ENCODE measurements at places on chromosomes 12 and 14.

DNA sequence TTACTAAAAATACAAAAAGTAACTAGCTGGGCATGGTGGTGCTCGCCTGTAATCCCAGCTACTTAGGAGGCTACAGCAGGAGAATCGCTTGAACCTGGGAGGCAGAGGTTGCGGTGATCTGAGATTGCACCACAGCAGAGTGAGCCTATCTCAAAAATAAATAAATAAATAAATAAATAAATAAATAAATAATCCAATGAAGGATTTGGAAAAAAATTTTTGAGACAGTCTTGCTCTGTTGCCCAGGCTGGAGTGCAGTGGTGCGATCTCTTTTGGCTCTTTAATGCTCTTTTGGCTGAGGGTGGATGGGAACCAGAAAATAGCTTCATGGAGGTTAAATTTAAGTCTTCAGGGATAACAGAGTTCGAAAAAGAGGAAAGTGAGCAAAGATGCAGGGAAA, 11.7 kb downstream of the ATP5MC2 start:
- no peak overlapping the region for H3K4me3 ChIP-seq
- H3K27ac ChIP-seq: no peak overlapping the region
- DNase-seq: no peak

- no peak overlapping the region for H3K27ac ChIP-seq
- no peaks in the 10 kb centered on the region for H3K4me1 ChIP-seq
- H3K36me3 ChIP-seq: no peaks in the 10 kb centered on the region
- DNase-seq: no peak
Measured at GRCh38 chr12:84128117-84128991, 784.2 kb downstream of the SLC6A15 start.

DNA sequence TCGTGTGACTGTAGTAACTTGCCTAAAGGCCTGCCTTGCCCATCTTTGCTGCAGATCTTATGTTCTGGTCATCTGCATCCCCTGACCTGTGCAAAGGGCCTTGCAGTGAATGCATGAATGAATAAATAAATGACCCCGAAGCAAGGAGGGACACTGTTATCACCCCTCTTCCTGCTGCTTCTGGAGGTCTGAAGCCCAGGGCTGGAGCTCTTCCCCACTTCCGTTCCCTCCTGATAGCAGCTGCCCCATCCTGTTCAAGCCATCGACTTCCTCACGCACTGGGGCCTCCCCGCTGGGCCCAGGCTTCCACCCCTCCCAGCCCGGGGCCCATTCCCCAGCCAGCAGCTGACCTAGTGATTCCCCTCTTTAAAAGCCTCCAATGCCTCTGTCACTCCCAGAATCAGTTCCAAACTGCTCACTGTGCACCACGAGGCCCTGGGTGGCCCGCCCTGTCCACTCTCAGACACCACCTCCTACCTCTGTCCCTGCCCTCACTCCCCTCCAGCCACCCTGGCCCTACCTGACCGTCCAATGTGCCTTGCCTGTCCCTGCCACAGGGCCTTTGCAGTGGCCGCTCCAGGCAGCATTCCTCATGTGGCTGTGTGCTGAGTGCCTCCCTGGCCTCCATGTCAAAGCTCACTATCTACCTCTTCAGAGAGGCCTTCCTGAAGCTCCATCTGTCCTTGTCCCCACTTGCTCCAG, 78.6 kb downstream of the SCARB1 start:
- H3K4me3 ChIP-seq: no peak overlapping the region
- no peaks in the 10 kb centered on the region for H3K36me3 ChIP-seq
- no peaks in the 10 kb centered on the region for H3K27me3 ChIP-seq
- H3K27ac ChIP-seq: no peak overlapping the region
- DNase-seq: no peak

GRCh38 chr12:108561852-108562347, 496 bp upstream of the ISCU start:
- no peaks in the 10 kb centered on the region for H3K27me3 ChIP-seq
- H3K36me3 ChIP-seq: peaks cover 11% of the 10 kb centered on the region
- no peak for DNase-seq
- peak overlapping the region; percentile 100 for H3K4me3 ChIP-seq
- H3K4me1 ChIP-seq: peaks cover 83% of the 10 kb centered on the region
- peak overlapping the region; percentile 99 for H3K27ac ChIP-seq

DNA sequence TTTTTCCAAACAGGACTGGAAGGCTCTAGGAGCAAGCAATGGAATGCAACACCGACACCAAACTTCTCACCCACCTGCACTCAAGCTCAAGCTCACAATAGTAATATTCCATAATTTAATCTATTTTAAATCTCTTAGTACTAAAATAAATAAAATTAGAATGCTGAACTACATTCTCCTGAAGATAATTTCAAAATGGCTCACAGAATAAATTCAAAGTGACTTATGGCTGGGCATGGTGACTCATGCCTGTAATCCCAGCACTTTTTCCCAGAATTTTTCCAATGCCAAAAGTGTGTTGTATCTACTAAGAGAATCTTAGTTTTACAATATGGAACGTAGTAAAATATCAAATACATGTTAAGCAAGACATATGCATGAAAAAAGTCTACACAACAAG, 31.5 kb downstream of the DUSP16 start:
- no peak for DNase-seq
- H3K4me1 ChIP-seq: peaks cover 57% of the 10 kb centered on the region
- H3K4me3 ChIP-seq: no peak overlapping the region
- H3K27ac ChIP-seq: no peak overlapping the region
- peaks cover 3% of the 10 kb centered on the region for H3K36me3 ChIP-seq

- no peaks in the 10 kb centered on the region for H3K27me3 ChIP-seq
- DNase-seq: no peak
- peaks cover 35% of the 10 kb centered on the region for H3K4me1 ChIP-seq
- H3K27ac ChIP-seq: no peak overlapping the region
- H3K36me3 ChIP-seq: peaks cover 9% of the 10 kb centered on the region
Measured at GRCh38 chr14:102616799-102617198, 24.4 kb downstream of the RCOR1 start.

Data from naive thymus-derived CD8-positive, alpha-beta T cell (primary cell).